ENCODE measurements at places on chromosomes 12 and 14.

GRCh38 chr12:108447168-108447832 lies 67.8 kb upstream of the FICD start:
- DNase-seq, result no peak

GRCh38 chr12:83057436-83057835 lies 370.7 kb downstream of the TMTC2 start:
- no peak for DNase-seq

DNA sequence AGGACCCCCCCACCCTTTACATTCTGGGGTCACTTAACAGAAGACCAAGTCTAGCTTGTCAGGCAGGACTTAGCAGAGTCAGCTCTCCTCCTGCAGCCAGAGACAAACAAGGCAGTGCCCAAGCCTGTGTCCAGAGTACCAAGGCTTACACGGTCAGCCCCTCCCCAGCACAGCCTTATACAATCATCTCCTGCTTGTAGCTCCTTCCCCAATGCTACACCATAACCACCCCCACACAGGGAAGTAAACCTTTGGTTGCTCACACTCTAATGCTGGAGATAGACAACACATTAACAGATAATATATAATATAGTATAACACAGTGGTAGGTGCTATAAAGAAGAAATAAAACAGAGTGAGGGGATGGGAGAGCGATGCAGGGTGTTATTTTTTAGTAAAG lies 175.4 kb upstream of the PWP1 start:
- no peak for DNase-seq

GRCh38 chr12:86663716-86664115 lies 407.5 kb upstream of the MGAT4C start:
- no peak for DNase-seq

- no peak for DNase-seq
Observed at GRCh38 chr12:110885152-110885840, 35.1 kb downstream of the MYL2 start.

GRCh38 chr14:34365309-34365915 lies 96.6 kb downstream of the SPTSSA start:
- DNase-seq, result no peak

GRCh38 chr12:76848132-76848531 lies 30.7 kb downstream of the CSRP2 start:
- DNase-seq, result no peak
